ENCODE measurements at places on chromosomes 3 and 15. TPM values are rescaled to one million over a fixed set of nuclear protein-coding genes. Genes with fewer than 3 reads are reported as not detected.

GRCh38 chr3:188680189-188680588, 491.6 kb upstream of the TPRG1 start:
- peaks cover 41% of the 10 kb centered on the region for H3K4me1 ChIP-seq
- H3K27me3 ChIP-seq = no peaks in the 10 kb centered on the region
- H3K4me3 ChIP-seq = no peak overlapping the region
- no peaks in the 10 kb centered on the region for H3K36me3 ChIP-seq

DNA sequence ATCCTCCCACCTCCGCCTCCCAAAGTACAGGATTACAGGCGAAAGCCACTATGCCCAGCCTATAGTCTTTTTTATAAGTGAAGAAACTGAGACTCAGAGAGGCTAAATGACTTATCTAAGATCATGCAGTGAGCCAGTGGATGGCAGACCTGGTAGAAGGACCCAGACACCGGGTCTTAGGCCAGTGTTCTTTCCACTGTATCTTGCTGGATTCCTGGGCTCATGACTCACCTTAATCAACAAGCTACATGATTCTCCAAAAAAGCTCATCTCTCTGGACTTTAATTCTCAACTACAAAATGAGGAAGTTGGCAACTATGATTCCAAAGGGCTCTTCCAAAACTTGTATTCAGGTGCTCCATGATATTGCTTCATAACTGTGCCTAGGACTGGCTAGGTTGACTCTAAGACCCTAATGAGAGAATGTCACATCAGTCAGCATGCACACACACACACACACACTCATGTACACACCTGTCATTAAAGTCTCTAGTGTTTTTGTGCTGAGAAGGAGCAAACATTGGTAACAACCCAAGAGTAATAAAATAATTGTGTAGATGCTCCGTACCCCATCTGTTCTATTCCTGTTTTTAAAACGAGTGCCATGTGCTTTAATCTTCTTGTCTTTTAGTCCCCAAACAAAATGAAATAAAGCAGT, 89.7 kb upstream of the SLC4A7 start:
- DNase-seq = no peak
- no peaks in the 10 kb centered on the region for H3K36me3 ChIP-seq
- H3K4me1 ChIP-seq = peaks cover 22% of the 10 kb centered on the region
- no peaks in the 10 kb centered on the region for H3K27me3 ChIP-seq

- no peak overlapping the region for H3K4me3 ChIP-seq
- H3K36me3 ChIP-seq = no peaks in the 10 kb centered on the region
- H3K27ac ChIP-seq = no peak overlapping the region
- no peaks in the 10 kb centered on the region for H3K4me1 ChIP-seq
- no peak for DNase-seq
Observed at GRCh38 chr15:29631076-29632070, 190.9 kb downstream of the TJP1 start.

The STAC gene
- 0.79 TPM for total RNA-seq

DNA sequence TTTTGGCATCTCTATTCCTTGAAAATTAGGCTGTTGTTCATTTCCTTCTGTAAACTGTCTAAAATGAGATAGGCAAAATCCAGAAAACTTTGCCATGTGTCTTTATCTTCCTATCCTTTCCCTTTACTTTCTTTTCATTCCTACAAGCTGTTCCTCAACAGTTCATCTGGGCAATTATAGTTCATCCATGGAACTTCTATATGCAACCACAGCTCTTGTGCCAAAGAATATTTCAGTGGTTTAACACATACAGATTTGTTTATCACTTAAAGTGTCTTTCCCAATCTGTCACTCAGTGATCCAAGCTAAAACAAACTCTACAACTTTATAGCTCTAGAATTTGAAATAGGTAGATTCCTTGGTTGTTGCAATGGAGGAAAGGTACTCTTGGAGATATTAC, 230.3 kb upstream of the EPHA6 start:
- H3K36me3 ChIP-seq = no peaks in the 10 kb centered on the region
- no peak overlapping the region for H3K4me3 ChIP-seq
- H3K27me3 ChIP-seq = no peaks in the 10 kb centered on the region
- no peaks in the 10 kb centered on the region for H3K4me1 ChIP-seq

DNA sequence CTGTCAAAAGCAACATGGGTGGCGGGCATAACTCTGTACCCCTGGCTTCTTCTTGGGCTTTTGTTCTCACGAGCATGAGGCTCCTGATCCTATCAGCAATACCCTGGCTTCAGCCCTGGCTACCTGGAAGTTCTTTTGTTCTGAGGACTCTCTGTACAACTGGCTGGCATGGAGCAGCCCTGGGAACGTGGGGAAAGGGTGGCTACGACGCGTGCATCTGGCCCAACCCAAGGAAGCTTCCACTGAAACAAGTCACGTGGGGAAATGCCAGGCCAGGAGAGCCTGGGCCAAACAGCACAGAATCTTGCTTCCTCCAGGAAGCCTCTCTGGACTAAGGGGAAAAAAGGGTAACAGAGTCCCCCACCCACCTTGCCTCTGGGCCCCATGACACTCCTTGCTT, 22.7 kb upstream of the ATP2B2 start:
- H3K4me3 ChIP-seq = no peak overlapping the region
- no peak for DNase-seq
- no peaks in the 10 kb centered on the region for H3K36me3 ChIP-seq

DNA sequence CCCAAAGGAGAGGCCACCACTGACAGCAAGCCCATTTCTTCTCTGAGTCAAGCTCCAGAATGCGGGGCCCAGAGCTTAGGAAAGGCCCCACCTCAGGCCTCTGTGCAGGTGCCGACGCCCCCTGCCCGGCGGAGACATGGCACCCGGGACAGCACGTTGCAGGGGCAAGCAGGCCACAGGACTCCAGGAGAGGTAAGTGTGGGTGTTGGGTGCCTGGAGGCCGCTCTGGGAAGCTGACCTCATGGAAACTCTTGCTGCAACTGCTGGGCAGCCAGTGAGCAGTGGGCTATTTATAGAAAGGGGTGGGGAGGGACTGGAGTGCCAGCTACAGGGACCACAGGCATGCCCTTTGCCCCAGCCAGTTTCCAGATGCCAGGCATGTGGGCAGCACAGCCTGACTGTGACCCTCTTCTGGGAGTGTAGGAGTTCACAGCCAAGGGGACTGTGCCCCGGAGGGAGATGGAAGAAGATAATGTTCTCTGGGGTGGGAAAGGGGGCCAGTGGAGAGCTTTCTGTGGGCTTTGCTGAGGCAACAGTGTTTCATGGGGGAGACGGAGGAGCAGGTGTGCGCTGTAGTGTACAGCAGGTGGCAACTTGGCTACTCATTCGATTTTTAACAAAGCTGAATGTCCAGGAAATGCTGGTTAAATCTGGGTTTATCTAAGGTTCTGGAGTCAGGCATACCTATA, 23.7 kb downstream of the ALPK3 start:
- DNase-seq = no peak
- no peak overlapping the region for H3K4me3 ChIP-seq
- peaks cover 10% of the 10 kb centered on the region for H3K4me1 ChIP-seq
- H3K27ac ChIP-seq = no peak overlapping the region
- no peaks in the 10 kb centered on the region for H3K36me3 ChIP-seq

GRCh38 chr3:50122071-50122470, 33.1 kb upstream of the SEMA3F start:
- DNase-seq = no peak
- H3K27ac ChIP-seq = peak overlapping the region; percentile 40
- H3K4me3 ChIP-seq = no peak overlapping the region
- no peaks in the 10 kb centered on the region for H3K27me3 ChIP-seq
- peaks cover 35% of the 10 kb centered on the region for H3K4me1 ChIP-seq

The RASL12 gene
- total RNA-seq = 3.2 TPM

DNA sequence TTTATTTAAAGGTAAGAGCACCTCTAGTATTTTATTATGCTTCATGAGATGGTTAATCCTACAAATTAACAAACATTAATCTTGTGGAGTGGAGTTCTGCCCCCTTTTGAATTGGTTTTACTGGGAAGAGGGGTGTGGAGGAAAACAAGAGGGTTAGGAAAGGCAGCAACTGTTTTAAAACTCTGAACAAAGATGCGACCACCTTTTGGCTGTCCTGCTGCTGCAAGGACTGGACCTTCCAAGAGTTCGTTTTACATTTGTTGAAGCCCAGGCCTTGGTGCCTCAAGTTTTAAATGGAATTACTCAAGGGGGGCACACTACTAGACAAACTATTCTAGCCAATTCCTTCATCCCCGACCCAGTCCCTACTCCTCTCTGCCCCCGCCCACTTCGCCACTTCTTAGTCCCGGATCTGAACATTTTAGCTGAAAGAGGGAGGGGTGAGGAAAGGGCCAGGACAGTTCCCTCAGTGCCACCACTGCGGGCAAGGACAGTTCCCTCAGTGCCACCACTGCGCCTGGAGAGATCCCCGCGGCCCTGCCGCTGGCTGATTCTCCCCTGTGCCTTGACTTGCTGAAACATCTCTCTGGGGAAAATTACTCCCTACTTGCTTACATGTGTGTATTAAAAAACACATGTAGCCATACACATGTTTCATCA, 11.2 kb downstream of the SOX2 start:
- H3K27ac ChIP-seq = peak overlapping the region; percentile 90

All from esophagus squamous epithelium (tissue), 5 donors.